ENCODE measurements at places on chromosomes 3 and 15.

DNA sequence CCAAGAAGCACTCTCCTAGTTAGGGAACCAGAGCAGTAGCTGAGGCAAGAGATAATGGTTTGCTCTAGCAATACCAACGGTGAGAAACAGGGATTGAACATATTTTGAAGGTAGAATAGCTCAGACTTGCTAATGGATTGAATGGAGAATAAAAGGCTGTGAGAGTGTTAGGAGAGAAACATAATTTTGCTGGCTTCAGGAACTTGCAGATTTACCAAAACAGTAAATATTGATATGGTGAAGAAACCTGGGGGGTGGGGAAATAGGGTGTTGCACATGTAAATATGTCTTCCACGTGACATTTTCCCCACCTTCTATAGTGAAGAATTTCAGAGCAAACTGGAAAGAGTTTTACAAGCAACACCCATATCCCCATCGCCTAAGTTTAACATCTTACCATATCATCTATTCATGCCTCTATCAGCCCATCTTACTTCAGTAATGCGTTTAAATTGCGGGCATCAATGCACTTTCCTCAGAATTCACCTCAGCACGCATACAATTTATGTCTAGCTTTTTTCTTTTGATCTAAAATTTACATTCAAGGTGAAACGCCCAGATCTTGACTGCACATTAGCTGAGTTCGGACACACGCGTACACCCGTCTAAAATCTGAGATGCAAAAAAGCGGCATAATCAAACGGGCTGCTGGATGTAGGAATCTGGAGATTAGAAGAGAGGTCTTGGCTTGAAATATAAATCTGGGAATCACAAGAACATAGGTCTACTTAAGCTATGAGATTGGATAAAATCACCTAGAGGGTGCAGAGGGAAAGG is 891 bp upstream of the NR1D2 start:
- peak; percentile 5 for DNase-seq

GRCh38 chr3:77915336-77915735 is 875.4 kb downstream of the ROBO2 start:
- no peak for DNase-seq

DNA sequence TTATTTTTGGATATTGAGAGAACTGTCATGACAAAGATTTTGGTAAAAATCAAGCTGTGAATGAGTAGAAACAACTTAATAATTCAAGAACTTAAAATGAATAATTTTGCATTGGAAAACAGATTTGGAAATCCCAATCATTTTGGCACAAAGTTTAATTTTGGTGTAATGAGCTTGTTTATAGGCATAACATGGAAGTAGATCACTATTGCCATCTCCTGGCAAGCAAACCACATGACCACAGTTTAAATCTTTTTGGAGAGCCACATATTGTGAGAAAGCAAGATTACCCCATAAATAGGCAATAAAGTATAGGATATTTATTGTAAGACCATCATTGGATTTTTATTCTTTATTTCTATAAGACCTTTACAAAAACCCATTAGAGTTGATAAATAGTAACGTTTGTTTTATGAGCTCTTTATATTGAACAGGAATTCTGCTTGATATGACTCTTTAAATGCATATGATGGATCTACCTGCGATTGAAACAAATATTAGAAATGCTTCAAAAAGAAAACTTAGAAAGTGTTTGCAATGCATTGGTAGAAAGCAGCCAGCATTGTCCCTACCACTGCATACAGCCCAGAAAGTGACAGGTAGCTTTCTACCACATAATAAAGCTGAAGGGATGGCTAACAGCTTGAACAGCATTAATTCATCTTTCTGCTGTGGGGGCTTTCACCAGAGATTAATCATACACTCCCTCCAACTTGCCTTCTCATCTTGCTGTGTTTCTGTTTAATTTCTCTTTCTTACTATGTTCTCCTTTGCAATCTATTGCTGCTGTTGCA is 766.8 kb downstream of the TBL1XR1 start:
- no peak for DNase-seq

GRCh38 chr3:39133822-39134221 is 19.6 kb downstream of the CSRNP1 start:
- no peak for DNase-seq

GRCh38 chr15:33932734-33933133 is 35.6 kb upstream of the CHRM5 start:
- no peak for DNase-seq

DNA sequence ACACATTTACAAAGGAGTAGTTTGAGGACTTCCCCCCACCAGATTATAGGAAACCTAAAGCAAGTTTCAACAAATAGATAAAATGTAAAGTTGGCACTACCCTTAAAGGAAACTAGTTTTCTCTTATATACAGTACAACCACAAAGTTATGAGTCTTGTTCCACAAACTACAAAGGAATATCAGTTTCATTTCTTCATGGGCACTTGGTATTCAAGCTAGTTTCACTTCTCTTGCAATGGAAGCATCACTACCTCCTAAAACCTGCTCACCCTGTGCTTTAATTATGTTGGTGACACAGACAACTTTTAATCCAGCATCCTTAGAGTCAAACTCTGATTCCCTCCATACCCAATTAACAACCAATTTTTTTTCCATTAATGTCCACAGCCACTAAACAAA is 707.0 kb downstream of the ROBO2 start:
- no peak for DNase-seq

GRCh38 chr15:81478354-81478753 is 104.3 kb upstream of the TMC3 start:
- DNase-seq, result no peak

- DNase-seq, result no peak
These were observed 46.6 kb downstream of the ZBTB38 start for GRCh38 chr3:141414800-141415462.

GRCh38 chr3:51683566-51683965 is 12.5 kb downstream of the TEX264 start:
- no peak for DNase-seq

GRCh38 chr3:66390013-66390412 is 110.8 kb downstream of the LRIG1 start:
- peak; percentile 27 for DNase-seq

DNA sequence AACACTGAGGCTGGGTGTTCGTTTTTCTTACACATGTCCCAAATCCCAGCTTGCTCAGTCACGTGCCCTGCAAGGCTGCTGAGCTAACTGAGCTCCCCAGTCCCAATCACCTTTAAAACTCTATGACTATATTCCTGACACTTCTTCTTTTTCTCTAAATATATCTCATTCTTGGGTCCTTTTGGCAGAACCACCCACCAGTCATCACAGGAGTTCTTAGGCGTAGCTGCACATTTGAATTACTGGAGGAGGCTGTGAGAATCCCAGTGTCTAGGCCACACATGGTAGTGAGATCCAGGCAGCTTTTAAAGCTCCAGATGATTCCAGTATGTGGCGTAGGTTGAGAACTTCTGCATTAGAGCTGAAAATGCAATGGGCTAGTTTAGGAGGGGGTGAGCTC is 66.3 kb downstream of the ST8SIA2 start:
- no peak for DNase-seq

DNA sequence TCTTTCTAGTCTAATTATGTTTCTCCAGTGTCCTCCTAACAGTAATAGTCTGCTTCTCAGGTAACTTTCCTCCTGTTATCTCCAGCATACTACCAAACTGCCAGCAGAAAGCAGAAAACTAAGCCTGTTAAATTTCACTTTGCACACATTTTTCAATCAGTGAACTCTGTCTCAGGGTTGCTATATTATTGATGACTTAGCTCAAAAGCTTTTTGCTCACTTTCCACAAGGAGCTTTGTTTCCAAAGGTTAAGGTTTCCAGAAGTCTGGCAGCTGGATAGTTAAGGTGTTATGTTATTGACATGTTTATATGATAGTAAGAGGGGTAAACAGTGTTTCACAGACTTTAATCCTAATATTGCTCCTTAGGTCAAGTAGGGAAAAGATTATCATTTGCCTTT is 5.1 kb downstream of the TRPM7 start:
- no peak for DNase-seq

GRCh38 chr15:39625451-39625850 is 44.6 kb downstream of the THBS1 start:
- no peak for DNase-seq

DNA sequence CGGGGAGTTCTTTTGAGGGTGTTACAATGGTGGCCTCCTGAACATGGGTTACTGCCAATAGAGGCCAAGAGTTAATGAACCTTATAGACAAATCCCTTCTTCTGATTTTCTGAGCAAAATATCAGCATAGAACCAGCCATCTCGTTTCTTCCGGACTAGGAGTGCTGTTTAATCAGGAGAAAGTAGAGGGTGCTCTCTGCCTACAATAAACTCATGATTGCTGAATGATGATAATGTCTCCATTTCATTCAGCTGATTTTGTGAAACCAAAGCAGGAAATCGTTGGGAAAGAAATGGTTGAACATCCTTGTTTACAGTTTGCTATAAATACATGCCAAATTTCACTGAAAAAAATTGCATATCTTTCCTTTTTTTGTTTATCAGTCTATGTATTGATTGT is 142.8 kb upstream of the PLSCR5 start:
- DNase-seq, result no peak

DNA sequence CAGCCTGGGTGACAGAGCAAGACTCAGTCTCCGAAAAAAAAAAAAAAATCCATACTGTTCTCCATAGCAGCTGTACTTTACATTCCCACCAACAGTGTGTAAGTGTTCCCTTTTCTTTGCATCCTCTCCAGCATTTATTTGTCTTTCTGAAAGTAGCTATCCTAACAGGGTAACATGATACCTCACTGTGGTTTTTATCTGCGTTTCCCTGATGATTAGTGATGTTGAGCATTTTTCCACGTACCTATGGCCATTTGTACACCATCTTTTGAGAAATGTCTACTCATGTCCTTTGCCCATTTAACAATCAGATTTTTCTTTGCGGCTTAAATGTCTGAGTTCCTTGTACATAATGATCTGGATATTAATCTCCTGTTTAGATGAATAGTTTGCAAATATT is 119.3 kb downstream of the RFX7 start:
- no peak for DNase-seq

DNA sequence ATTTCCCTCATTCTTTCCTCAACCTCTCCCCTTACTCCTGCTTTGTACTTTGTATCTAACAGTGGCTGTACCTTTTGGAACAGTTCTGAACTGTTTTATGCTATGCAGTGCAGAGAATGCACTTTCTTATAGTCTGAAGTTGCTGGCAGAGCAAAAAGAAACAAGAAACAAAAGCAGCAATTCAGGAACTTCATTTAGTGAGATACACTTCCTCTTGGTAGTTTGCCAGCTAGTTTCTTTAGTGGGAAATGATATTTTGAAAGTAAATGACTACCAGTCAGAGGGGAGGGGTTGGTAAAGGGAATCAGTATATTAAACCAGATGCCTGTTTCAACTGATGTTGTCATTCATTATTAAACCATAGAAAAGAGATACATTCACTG is 55.0 kb upstream of the CHD2 start:
- peak; percentile 49 for DNase-seq

DNA sequence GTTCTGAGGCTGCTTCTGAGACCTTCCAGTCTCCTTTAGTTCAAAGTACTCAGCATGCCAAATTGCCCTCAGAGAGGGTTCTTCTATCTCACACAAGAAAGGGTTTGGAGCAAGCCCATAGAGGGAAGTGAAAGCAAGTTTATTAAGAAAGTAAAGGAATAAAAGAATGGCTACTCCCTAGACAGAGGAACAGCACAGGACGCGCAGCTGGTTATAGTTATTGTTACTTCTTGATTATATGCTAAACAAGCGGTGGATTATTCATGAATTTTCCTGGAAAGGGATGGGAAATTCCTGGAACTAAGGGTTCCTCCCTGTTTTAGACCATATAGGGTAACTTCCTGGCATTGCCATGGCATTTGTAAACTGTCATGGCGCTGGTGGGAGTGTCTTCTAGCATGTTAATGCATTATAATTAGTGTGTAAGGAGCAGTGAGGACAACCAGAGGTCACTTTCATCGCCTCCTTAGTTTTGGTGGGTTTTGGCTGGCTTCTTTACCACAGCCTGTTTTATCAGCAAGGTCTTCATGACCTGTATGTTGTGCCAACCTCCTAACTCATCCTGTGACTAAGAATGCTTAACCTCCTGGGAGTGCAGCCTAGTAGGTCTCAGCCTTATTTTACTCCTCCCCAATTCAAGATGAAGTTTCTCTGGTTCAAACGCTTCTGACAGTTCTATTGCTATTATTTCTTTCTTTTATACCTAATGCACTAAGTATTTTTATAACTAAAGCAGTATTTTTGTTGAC is 26.3 kb downstream of the SCN11A start:
- no peak for DNase-seq

- no peak for DNase-seq
These were observed 392.8 kb upstream of the WNT5A start for GRCh38 chr3:55879901-55880331.

DNA sequence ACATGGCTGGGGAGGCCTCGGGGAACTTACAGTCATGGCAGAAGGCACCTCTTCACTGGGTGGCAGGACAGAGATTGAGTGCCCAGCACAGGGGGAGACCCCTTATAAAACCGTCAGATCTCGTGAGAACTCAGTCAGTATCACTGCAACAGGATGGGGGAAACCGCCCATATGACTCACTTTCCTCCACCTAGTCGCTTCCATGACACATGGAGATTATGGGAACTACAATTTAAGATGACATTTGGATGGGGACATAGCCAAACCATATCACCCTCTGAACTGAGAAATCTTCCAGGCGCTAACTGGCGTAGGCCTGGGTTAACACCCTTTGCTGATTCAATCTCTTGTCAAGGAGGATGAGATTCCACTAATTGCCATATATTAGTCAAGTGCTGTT is 392.3 kb downstream of the FEZF2 start:
- DNase-seq, result no peak

DNA sequence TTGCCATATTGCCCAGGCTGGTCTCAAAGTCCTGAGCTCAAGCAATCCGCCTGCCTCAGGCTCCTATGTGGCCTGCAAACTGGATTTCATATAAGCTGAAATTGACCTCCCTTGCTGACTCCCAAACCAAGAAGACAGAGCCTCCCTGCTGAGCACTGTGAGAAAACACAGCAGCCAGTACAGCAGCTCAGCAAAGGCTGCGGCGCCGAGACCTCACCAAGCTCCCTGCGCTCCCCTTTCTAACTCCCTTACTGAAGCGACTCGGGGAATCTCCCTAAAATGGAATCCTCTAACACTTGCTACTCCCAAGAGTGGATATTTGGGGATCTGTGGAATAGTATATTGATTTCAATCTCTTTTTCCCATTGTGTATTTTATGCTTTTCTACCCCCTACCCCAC is 34.6 kb downstream of the MUC20 start:
- no peak for DNase-seq

DNA sequence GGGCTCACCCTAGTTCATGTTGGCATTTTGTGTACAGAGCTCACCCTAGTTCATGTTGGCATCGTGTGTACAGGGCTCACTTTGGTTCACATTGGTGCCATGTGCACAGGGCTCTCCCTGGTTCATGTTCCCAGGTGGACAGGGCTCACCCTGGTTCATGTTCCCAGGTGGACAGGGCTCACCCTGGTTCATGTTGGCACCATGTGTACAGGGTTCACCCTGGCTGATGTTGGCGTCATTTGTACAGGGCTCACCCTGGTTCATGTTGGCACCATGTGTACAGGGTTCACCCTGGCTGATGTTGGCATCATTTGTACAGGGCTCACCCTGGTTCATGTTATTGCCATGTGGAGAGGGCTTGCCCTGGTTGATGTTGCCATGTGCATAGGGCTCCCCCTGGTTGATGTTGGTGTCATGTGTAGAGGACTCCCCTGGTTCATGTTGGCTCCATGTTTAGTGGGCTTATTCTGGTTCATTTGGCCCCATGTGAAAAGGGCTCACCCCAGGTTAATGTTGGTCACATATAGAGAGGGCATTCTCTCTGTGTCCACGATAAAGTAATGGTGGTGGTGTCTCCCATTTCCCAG is 31.7 kb upstream of the NR2C2 start:
- DNase-seq, result no peak
